ENCODE measurements at places on chromosomes 5 and 9. TPM values are rescaled to one million over a fixed set of nuclear protein-coding genes. Genes with fewer than 3 reads are reported as not detected.

DNA sequence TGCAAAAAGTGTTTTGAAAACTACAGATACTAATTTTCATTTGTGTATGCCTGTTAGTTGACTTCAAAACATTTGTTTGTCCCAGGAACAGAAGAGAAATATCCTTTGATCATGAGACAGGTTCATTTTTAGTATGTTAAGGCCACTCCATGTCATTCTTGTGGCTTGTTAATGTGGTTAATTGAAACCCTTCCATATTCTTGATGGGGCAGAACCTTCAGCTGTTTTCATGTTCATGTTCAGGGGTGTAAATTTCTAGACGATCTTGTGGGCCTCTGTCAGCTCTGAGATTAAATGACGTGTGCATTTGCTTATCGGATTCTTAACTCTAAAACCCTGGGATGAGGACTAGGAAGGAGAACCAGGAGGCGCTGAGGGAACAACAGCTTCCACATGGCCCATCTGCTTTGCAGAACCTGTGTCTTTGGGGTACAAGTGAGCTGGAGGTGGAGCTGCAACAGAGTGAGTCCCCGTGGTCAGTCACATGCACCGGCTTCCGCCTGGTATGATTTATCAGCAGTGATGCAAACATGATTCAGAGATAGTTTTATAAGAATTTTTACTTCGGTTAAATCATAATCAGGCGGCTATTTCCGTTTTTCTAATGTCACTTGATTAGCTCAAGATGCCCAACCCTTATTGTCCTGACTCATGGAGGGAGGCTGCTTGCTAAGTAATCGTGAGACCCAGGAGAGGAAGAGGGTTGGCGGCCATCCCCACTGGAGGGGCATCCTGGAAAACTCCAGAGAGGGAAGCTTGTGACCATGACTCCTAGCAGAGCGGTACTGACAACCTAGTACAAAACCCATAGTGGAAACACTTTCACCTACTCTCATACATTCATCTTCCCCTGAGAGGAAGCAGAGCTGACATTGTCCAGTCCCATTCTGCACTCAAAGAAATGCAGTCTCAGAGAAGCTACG, 138.4 kb downstream of the C9orf152 start:
- peak; percentile 17 for DNase-seq

- DNase-seq: no peak
Measured at GRCh38 chr5:132481596-132482211, 8.9 kb downstream of the IRF1 start.

DNA sequence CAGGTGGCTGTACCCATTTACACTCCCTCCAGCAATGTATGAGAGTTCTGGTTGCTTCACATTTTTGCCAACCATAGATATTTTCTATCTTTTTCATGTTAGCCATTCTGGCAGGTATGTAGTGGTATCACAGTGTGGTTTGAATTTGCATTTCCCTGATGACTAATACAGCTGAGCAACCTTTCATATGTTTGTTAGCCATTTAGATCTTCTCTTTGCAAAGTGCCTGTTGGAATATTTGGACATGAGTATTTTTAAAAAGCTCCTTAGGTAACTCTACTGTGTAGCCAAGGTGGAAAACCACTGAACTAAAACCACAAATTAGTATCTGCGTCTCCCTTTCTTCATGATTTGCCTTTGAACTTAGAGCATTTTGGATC, 31.9 kb downstream of the IRF1 start:
- DNase-seq: peak; percentile 82

DNA sequence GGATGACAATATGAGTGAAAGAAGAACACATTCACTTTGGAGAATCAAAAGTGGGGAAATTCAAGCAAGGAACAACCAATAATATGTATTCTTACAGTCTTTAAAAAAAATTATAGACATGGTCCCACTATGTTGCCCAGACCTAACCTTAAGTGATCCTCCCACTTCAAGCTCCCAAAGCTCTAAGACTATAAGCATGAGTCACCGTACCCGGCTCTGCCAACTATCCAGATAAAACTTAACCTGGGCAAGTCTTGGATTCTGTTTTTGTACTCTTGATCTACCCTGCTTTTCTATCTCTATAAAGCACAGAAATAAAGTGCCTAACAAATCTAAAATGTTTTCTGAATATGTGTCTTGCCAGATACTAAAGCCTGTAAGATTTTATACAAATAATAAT, 30.9 kb downstream of the CEMIP2 start:
- DNase-seq: peak; percentile 44

The CCL21 gene
- total RNA-seq: not detected

The CCL27 gene
- total RNA-seq: not detected

DNA sequence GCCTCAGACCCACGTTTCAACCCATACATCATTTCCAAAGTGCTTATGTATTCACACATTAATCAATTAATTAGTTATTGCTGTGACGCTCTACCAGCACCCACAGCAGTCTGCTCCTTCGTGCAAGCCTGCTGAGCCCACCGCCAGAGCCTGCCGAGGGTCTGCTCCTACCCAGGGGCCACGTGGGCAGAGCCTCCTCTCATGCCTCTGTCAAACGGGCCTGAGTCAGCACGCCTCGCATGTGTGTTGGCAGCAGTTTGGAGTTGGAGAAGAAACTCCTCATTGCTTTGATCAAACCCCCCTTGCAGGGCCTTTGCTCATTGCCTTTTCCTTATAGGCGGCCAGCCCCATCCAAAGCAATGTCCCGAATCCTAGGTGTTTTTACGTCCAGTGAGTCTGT, 256.2 kb upstream of the IRX4 start:
- no peak for DNase-seq

The PCA3 gene
- not detected for total RNA-seq

GRCh38 chr5:149757956-149758355, 27.8 kb downstream of the PPARGC1B start:
- no peak for DNase-seq

GRCh38 chr9:113837334-113837733, 38.8 kb upstream of the ZNF618 start:
- DNase-seq: no peak

- DNase-seq: peak; percentile 52
Measured at GRCh38 chr5:157574456-157575380, 857 bp downstream of the ADAM19 start.

- DNase-seq: no peak
Measured at GRCh38 chr9:133584559-133585476, 24.4 kb downstream of the FAM163B start.

DNA sequence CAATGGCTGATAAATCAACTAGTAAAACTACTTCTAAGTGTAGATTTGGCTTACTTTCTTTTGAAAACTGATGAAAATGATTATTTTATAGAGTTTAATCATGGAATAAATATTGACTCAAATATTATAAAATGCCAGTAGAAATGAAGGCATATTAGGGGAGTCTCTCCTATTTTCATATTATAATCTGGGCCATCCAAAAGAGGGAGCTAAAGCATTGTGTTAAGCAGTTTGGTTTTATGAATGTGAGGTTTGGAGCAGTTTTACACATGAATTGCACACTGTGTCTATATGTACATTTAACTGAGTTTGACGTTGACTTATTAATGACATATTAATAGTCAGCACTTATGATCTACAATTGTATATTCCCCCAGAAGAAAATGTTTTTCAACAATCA, 17.4 kb downstream of the CDH9 start:
- DNase-seq: peak; percentile 23

Measured in mammary epithelial cell (primary cell).